GM23248 (cell line): ENCODE measurements at places on chromosomes 1 and 21.

- no peak overlapping the region for H3K4me3 ChIP-seq
- no peaks in the 10 kb centered on the region for H3K4me1 ChIP-seq
- DNase-seq: no peak
- no peaks in the 10 kb centered on the region for H3K36me3 ChIP-seq
- no peak overlapping the region for H3K27ac ChIP-seq
Measured at GRCh38 chr1:89035080-89035479, 12.4 kb upstream of the GBP3 start.

- H3K4me3 ChIP-seq: no peak overlapping the region
- DNase-seq: no peak
- H3K4me1 ChIP-seq: peaks cover 37% of the 10 kb centered on the region
- no peaks in the 10 kb centered on the region for H3K27me3 ChIP-seq
- no peak overlapping the region for H3K27ac ChIP-seq
- no peaks in the 10 kb centered on the region for H3K36me3 ChIP-seq
Measured at GRCh38 chr1:25435397-25436108, 4.9 kb downstream of the MACO1 start.

DNA sequence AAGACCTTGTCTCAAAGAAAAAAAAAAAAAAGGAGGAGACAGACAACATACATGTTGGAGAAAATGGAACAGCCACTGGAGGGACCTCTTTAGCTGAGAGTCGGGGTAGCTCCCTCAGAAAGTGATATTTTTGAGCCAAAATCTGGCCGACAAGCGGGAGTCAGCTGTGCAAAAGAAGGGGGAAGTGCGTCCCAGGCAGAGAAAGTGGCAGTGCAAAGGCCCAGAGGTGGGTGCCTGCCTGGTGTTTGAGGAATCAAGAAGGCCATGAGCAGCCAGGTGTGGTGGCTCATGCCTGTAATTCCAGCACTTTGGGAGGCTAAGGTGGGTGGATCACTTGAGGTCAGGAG is 6.1 kb upstream of the CROCC start:
- no peaks in the 10 kb centered on the region for H3K36me3 ChIP-seq
- H3K4me3 ChIP-seq: no peak overlapping the region
- no peak overlapping the region for H3K27ac ChIP-seq
- no peaks in the 10 kb centered on the region for H3K4me1 ChIP-seq
- peak; percentile 50 for DNase-seq

DNA sequence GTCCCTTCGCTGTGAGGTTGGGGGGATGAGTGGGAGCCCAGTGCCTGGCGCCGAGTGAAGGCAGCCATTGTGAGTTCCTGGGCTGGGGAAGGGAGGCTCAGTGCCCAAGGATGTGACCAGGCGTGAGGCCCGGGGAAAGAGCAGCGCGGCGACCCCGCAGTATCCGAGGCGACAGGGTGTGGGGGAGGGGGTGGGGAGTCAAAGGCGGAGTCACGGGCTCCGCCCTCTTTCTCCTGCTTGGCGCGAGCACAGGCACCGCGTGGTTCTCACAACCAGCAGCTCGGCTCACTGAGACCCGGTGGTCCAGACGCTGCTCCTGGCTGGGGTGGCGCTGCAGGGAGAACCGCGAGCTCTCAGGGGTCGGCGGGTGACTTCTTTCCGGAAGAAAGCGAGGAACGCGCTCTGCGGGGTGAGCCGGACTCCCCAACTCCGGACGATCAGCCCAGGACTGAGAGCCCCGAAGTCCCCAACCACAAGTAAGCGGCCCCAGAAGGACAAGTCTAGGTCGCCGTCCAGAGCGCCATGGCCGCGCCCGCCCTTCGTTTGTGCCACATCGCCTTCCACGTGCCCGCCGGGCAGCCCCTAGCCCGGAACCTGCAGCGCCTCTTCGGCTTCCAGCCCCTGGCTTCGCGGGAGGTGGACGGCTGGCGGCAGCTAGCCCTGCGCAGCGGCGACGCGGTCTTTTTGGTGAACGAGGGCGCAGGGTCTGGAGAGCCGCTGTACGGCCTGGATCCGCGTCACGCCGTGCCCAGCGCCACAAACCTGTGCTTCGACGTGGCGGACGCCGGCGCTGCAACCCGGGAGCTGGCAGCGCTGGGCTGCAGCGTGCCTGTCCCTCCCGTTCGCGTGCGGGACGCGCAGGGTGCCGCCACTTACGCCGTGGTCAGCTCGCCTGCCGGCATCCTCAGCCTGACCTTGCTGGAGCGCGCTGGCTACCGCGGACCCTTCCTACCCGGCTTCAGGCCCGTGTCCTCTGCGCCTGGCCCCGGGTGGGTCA is at the start of gene HPDL:
TSS of gene HPDL (plus strand) at position 269 of the 997 bp plus-strand sequence. CDS start at position 523, 254 bp downstream.
- H3K27me3 ChIP-seq: no peaks in the 10 kb centered on the region
- no peak within 1 kb of the TSS for H3K27ac ChIP-seq
- no peaks in the 10 kb centered on the region for H3K36me3 ChIP-seq
- DNase-seq: peak; percentile 77
